GM23338 (cell line): ENCODE measurements at places on chromosomes 2 and 18. TPM values are rescaled to one million over a fixed set of nuclear protein-coding genes. Genes with fewer than 3 reads are reported as not detected.
A peak's percentile ranks its signal among the peaks of the same experiment; 100 is the strongest.

DNA sequence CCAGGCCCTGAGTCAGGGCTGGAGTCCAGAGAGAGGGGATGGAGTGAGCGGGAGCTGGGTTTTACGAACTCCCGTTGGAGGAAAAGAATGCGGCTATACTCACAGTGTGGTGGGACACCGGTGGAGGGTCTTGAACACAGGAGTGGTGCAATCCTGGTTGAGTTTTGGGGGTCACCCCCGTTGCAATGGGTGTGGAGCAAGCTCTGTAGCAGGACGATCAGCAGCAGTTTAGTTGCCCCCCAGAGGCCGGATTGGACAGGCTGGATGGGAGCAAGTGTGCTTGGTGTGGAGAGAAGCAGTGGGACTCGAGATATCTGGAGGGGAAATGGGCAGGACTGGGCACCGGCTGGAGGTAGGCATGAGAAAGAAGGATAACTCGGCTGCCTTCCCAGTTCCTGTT lies 72.3 kb upstream of the TWIST2 start:
- DNase-seq: no peak

Gene PCARE
- total RNA-seq: not detected in 2 replicates

GRCh38 chr2:44120428-44120827 lies 48.2 kb upstream of the PPM1B start:
- DNase-seq: no peak

Gene KCNG2
- 0.52 TPM in 1 of 2 replicates, not detected in the other for total RNA-seq

DNA sequence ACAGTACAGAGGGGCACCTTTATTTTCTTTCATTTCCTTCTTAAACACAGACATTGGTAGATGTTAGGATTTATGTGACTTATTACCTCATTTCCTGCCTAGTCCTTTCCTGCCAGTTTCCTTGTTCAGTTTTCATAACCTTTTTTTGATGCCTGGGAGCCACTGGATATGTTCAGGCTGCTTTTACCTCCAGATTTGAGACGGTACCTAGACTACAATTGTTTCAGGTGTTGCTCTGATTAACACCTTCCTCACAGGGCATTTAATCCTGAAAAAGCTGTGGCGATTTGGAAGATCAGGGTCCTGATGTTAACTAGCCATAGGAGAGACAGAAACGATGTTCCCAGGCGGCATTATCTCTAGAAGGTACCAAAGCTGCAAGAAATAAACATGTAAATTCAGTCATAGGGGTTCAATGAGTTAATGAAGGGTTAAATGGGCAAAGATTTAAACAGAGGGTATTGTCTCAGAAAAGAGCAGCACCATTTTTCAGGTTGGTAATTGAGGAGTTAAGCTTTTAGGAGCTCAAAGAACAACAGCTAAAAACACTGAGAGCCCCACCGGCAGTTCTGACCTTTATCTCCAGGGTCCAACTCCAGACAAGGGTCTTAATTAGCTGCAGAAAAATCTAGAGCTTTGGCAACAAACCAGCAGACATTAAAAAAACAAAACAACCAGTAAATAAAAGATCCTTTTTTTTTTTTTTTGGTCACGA lies 93.3 kb downstream of the HRH4 start:
- DNase-seq: no peak

Gene ZNF514
- total RNA-seq: 5.7 and 7.2 TPM in 2 replicates

- no peak for DNase-seq
Measured at GRCh38 chr18:23828426-23828825, 139.2 kb downstream of the LAMA3 start.

Gene ABCB11
- not detected in 2 replicates for total RNA-seq

Gene REG3G
- total RNA-seq: not detected in 2 replicates

- DNase-seq: peak; percentile 53
Measured at GRCh38 chr2:218093879-218094278, 24.8 kb downstream of the RUFY4 start.

Gene ALS2
- total RNA-seq: 35.3 and 43.3 TPM in 2 replicates
